GM12878 (cell line): ENCODE measurements at places on chromosomes 6 and 20.

DNA sequence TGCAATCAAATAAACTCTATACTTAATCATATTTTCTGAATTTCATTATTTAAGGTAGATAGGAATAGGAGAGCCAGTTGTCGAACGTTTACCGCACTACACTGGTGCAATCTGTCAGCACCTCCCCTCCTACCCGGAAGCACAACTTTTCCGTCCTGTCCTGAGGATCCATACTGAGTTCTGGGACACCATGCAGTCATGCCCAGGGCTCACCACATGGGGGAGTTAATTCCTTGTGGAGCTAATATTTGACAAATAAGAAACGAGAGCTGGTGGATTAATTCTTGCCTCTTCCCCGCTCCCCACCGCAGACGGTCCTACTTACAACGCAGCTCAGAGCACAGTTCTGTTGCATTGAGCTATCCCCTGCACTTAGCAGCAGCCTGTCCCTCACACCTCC, 107.7 kb upstream of the RALGAPA2 start:
- DNase-seq: no peak

- DNase-seq: no peak
These were observed 61.3 kb downstream of the TRERF1 start for GRCh38 chr6:42390228-42390934.

GRCh38 chr6:5208057-5208456, 52.7 kb downstream of the LYRM4 start:
- no peak for DNase-seq

GRCh38 chr6:36368921-36369865, 18.3 kb downstream of the ETV7 start:
- DNase-seq: no peak

DNA sequence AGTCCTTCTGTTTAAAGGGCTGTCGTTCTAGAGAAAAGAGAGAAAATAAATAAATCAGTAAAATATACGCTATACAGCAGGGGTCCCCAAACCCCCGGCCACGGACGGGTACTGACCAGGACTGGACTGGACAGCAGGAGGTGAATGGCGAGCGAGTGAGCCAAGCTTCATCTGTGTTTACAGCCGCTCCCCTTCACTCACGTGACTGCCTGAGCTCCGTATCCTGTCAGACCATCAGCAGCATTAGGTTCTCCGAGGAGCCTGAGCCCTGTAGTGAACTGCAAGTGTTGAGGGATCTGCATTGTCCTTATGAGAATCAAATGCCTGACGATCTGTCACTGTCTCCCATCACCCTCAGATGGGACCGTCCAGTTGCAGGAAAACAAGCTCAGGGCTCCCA, 76.5 kb downstream of the ZNF217 start:
- DNase-seq: no peak

- no peak for DNase-seq
These were observed 3.6 kb downstream of the PPP1R10 start for GRCh38 chr6:30613251-30614043.

- DNase-seq: no peak
These were observed 125.5 kb upstream of the TMEM170B start for GRCh38 chr6:11412011-11412424.

- no peak for DNase-seq
These were observed 443.7 kb upstream of the BTBD3 start for GRCh38 chr20:11473983-11474382.
